ENCODE measurements at places on chromosomes 7 and 10.

DNA sequence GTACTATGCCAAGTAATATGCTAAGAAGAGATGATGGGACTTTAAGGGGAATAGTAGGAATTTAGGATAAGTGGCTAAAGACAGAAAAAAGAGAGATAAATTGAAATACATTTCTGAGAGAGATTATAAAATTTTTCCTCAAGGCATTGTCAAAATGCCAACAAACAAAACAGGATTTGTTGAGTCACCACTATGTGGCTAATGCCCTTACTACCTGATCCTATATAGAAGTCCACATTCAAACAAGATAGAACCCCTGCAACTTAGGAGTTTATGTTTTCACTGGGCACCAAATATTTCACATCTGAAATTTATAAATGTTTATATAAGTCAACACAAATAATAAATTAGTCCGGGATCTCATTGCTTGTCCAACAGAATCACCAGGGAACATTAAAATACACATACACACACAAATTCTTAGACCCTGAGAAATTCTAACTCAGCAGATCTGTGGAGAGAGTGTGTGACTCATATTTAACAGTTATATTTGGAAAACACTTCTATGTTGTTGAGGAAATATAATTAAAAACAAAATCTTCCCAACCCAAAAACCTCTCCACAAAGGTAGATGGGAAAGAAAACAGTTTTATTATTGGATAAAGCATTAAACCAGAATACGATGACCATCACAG is 154.3 kb downstream of the PPP1R3A start:
- DNase-seq, result no peak

GRCh38 chr7:121054925-121055324 is 66.4 kb downstream of the CPED1 start:
- DNase-seq, result no peak

- no peak for DNase-seq
These were observed 5.3 kb downstream of the CASD1 start for GRCh38 chr7:94514917-94515316.

GRCh38 chr10:86438091-86438749 is 71.6 kb upstream of the GRID1 start:
- no peak for DNase-seq

- DNase-seq, result no peak
These were observed 134.2 kb upstream of the GJD4 start for GRCh38 chr10:35470925-35471315.

GRCh38 chr7:132580277-132580676 is 4.0 kb upstream of the PLXNA4 start:
- no peak for DNase-seq

DNA sequence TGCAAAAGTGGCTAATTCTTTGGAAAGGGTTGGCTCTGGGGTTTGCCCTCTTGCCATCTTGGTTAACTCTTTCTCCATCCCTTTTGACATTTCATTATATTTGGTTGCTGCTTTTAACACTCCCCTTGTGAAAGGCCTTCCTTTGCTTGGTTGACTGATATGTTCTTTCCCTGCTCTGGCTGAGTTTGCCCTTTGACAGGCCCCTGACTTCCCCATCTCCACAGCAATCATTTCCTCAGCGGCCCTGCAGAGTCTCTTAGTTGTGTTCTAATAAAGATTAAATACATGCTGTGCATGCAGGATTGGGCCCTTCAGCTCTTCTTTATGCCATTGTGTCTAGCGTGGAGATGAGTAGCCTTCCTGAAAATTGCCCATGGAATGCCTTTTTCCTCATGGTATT is 84.5 kb upstream of the CSTF2T start:
- no peak for DNase-seq

- no peak for DNase-seq
These were observed 121.6 kb downstream of the SH2D4B start for GRCh38 chr10:80659289-80659688.

- no peak for DNase-seq
These were observed 37.1 kb downstream of the RBAK start for GRCh38 chr7:5082806-5083205.

- DNase-seq, result no peak
These were observed 58.2 kb upstream of the ICA1 start for GRCh38 chr7:8320174-8320573.

- no peak for DNase-seq
These were observed 7.8 kb upstream of the POR start for GRCh38 chr7:75906991-75907667.

GRCh38 chr7:91569728-91570457 is 305.7 kb downstream of the FZD1 start:
- no peak for DNase-seq

DNA sequence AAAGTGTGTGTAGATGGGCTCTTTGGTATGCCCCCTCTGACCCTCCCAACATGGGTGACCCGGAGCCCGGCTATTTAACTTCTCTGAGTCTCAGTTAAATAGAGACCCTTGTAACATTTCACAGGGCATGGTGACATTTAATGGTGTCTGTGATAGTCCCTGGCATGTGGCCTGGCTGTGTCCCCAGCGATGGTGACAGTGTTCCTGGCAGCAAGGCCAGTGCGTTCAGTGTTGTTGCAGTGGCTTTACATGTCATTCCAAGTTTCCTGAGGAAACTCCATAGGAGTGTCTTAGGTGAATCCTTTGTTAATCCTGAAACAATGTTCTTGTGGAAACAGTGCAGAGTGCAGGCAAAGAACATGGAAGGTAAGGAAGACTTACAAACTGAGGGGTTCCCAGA is 137.0 kb downstream of the RAMP3 start:
- no peak for DNase-seq

GRCh38 chr10:86317949-86318725 is 48.5 kb downstream of the GRID1 start:
- DNase-seq, result no peak

GRCh38 chr7:12633582-12633981 is 53.9 kb upstream of the ARL4A start:
- DNase-seq, result no peak

- no peak for DNase-seq
These were observed 21.7 kb upstream of the OR2A5 start for GRCh38 chr7:144027070-144027469.

DNA sequence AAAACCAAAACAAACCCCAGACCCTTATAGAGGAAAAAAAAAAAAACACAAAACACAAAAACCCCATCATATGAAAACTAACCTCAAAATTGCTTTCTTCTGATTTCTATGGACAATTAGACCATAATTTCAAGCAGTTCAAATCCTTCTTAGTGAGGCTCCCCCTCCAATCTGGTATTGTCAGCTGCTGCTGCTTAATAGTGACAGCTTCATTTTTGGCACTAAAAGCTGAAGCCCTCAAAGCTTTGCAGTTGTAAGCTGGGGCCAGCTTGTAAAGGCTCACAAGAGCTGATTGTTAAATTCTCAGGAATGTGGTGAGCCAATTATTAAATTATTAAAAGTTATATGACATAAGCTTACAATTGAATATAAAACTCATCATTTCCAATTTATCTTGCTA is 21.9 kb downstream of the ATXN7L1 start:
- DNase-seq, result no peak

DNA sequence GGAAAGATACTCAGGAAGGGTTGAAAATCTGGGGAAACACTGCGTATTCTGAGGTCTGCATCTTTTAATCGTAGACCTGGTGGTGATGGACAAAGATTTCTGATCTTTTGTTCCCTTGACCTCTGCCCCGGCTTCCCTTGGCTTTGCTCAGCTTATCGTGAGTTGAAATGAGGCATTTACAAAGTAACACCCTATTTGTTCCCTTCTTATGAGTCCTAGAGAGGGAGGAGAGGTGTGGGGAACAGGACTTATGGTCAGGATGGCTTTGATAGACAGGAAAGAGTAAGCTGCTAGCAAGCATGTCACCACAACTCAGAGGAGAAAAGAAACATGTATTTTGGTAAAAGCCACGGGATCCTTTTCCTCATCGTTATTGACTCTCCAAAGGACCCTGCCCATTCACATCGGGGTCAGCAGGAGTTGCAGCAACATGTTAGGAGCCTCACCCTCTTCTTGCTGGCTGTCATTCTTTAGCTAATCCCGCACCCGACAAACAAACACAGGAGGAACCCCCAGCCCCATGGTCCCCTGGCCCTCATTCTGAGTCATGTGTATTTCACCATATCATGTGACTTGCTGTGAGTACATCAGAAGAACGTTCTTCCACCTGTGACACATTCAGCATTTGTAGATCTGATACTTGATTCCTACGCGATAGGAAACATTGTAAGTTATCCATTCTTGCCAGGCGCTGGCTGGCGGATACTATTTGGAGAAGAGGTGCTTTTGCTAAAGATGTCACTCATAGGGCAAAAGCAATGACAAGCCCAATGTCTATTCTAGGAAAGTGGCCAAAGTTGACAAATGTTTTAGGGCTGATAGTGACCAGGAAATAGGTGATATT is 170.1 kb downstream of the RTKN2 start:
- DNase-seq, result no peak

DNA sequence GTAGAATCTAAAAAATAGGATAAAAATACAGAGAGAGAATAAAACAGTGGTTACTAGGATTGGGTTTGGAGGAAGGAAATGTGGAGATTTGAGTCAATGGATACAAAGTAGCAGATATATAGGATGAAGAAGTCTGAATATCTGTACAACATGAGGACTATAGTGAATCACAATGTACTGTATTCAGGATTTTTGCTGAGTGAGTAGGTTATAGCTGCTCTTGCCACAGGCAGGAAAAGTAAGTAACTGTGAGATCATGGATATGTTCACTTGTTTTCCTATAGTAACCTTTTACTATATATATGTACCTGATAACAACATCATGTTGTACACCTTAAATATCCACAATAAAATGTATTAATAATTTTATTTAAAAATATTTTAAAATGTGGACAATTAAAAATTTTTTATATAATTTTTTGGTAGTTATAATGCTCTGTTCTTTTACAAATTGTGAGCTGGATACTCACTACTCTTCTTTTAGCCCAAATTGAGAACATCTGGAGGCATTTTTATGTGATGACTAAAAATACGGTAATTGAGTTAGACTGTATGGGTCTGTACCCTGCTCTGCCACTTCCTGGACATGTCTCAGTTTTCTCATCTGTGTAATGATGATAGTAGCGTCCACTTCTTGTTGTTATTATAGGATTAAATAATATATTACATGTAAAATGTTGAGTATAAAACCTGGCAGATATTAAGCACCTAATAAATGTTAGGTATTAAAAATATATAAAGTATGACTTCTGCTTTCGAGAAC is 439.1 kb downstream of the AUTS2 start:
- DNase-seq, result no peak

DNA sequence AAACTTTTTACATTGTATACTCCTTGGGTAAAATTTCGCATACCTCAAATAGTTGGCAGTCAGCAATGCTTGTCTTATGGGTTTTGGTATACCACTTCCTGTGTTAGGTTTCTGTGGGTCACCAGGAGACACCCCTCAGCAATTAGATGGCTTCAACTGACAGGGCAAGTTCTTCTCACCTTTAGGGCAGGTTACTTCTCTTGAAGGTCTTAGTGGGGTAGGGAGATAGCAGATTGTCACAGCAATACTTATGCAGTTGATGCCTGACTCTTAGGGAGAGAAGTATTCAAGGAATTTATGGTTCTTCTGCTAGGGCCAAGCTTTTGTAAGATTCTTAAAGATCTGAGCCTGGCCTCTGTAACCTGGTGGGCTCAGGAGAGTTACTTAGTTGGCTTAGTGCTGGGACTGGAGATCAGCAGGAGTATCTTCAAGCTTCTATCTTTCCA is 42.9 kb downstream of the MKLN1 start:
- DNase-seq, result no peak

- no peak for DNase-seq
These were observed 10.2 kb upstream of the MACC1 start for GRCh38 chr7:20227291-20227795.

- no peak for DNase-seq
These were observed 73.2 kb downstream of the RHOBTB1 start for GRCh38 chr10:60870803-60871202.

DNA sequence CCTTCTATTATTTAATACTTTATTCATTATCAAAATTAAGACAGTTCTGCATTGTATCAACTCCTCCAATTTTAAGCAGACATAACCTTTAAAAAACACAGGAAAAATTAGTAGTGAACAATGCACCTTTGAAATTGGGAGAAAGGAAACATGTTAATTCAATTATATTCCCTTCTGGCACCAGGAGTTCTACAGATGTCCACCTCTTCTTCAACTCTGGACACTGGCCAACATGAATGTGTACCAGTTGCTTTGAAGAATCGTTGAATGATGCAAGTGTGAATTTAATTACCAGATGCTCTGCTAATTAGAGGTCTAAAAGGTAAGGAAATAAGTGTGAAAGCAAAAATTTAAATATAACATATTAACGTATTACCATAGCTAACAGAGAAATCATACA is 206.7 kb upstream of the IGFBP3 start:
- no peak for DNase-seq

DNA sequence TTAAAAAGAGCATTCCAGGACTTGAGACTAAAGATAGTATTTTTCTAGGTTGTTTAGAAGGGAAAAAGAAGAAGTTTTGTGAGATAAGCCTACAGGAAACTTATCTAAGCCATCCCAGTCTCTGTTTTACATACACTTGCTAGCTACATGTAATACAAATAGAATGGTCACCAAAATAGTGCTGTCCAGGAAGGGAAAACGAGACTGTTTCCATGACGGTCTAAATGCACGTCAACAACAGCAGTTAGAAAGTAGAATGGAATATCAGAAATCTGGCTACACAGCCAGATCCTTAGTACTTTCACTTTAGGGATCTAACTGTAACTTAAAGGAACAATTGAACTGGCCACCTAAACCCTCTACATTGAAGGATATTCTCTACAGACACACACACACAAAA is 117.6 kb downstream of the TSPAN12 start:
- no peak for DNase-seq

GRCh38 chr7:157267516-157267915 is 69.3 kb upstream of the DNAJB6 start:
- DNase-seq, result no peak

- no peak for DNase-seq
These were observed 35.8 kb downstream of the WIPF3 start for GRCh38 chr7:29841926-29842701.

DNA sequence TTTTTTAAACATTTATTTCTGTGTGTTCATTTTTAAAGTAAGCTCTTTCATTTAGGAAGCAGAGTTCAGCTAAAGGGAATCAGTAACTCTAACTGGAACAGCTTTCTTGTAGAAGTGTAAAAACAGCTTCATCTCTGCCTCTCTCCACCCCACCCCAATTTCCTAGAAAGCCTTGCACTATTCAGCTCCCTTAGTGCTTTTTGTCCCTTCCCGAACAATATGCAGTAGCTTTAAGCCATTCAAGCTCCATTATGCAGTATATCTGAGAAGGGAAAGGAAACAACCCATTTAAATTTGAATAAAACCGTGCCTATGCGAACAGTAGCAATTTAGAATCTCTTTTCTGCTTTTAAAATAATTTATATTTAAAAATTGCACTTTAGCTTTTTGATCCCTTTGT is 134.5 kb downstream of the TRIL start:
- DNase-seq, result no peak

GRCh38 chr7:134104166-134104565 is 23.0 kb upstream of the LRGUK start:
- DNase-seq, result no peak

- no peak for DNase-seq
These were observed 204.1 kb upstream of the NFE2L3 start for GRCh38 chr7:25947669-25948516.

All from stimulated activated CD8-positive, alpha-beta memory T cell treated with anti-CD3 and anti-CD28 coated beads, Interleukin-4, amount 100 ng/mL, for 4 hours (primary cell).